ENCODE measurements at places on chromosomes 6 and 20.

DNA sequence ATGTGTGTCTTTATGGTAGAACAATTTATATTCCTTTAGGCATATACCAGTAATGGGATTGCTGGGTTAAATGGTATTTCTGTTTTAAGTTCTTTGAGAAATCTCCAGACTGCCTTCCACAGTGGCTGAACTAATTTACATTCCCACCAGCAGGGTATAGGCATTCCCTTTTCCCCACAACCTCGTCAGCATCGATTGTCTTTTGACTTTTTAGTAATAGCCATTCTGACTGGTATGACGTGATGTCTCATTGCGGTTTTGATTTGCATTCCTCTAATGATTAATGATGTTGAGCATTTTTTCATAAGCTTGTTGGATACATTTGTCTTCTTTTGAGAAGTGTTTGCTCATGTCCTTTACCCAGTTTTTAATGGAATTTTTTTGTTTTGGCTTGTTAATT is 5.3 kb upstream of the TASP1 start:
- DNase-seq, result no peak

- no peak for DNase-seq
Observed at GRCh38 chr6:105272786-105273185, 93.0 kb upstream of the POPDC3 start.

DNA sequence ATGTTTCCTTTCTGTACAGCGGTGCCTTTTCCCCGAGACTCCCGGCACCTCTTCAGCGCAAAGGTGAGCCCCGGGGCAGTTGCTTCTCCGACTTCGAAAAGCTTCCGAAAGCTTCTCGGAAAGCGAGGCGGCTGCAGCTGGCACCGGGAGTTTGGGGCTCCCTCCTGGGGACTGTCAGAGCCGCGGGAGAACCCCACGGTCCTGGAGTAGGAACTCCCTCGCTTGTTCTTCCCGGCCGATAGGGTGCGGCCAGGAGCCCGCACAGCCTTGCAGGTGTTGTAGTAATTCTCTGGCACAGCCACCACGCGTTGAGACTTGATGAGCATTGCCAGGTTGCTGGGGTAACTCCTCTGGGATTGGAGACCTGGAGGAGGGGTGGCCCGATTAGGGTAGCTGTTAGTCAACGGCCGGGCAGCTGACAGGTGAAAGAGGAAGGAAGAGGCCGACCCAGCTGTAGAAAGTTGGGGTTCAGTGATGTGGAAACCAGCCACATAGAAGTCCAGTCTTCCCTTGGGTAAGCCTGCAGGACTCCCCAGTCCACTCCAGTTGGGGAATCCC is 721 bp downstream of the KDM1B start:
- peak; percentile 39 for DNase-seq

GRCh38 chr6:131053546-131054240 is 9.4 kb downstream of the EPB41L2 start:
- DNase-seq, result no peak

- no peak for DNase-seq
Observed at GRCh38 chr20:20373091-20373571, 5.2 kb downstream of the INSM1 start.

GRCh38 chr6:18427296-18427695 is 40.1 kb downstream of the RNF144B start:
- DNase-seq, result no peak

GRCh38 chr20:17859002-17859615 is 109.5 kb downstream of the SNX5 start:
- no peak for DNase-seq

- no peak for DNase-seq
Observed at GRCh38 chr20:32727683-32728082, 15.6 kb downstream of the COMMD7 start.

- DNase-seq, result no peak
Observed at GRCh38 chr6:90544741-90545140, 42.1 kb downstream of the MAP3K7 start.

DNA sequence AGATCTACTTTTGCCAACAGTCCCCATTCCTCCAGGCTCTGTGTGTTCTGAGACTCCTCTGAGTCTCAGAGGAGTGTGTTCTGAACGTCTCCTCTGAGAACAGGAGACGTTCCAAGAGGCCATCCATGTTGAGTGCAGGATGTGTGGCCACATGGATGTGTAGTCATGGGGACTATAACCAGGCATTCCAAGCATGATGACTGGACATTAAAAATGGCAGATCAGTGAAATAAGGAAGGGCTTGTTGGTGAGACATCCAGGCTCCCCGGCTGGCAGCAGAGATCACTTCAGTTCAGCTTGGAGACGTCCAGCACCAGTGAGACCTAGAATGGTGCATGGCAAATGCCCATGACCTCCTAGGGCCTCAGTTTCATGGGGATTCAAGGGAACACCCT is 34.3 kb upstream of the POU5F1 start:
- no peak for DNase-seq

DNA sequence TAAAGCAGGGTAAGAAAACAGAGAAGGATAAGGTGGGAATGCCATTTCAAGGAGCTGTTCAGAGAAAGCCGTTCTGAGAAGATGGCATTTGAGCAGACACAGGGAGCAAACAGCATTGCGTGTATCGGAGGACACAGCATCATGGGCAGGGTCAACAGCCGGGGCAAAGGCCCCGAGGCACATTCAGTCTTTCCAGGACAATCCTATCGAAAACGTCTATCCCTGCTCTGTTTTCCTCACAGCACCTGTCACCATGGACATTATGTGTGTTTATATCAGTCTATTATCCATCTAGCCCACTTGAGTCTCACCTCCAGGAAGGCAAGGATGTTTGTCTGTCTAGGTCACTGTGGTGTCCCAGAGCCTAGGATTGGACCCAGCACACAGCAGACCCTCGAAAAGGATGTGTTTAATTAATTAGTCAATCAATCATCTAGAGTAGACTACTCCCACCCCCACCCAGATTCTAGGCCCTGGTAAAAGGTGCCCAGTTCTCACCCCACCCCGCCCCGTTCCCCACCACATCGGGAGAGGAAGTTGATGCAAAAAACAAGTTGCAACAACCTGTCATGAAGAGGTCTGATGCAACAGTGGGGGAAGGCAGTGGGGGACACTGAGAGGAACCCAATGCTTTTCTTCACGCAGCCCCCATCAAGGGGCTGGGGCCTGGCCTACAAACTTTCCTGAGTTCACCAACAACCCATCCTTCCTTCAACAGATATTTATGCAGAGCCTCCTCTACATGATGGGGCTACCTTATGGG is 66.6 kb downstream of the PREX1 start:
- peak; percentile 54 for DNase-seq

DNA sequence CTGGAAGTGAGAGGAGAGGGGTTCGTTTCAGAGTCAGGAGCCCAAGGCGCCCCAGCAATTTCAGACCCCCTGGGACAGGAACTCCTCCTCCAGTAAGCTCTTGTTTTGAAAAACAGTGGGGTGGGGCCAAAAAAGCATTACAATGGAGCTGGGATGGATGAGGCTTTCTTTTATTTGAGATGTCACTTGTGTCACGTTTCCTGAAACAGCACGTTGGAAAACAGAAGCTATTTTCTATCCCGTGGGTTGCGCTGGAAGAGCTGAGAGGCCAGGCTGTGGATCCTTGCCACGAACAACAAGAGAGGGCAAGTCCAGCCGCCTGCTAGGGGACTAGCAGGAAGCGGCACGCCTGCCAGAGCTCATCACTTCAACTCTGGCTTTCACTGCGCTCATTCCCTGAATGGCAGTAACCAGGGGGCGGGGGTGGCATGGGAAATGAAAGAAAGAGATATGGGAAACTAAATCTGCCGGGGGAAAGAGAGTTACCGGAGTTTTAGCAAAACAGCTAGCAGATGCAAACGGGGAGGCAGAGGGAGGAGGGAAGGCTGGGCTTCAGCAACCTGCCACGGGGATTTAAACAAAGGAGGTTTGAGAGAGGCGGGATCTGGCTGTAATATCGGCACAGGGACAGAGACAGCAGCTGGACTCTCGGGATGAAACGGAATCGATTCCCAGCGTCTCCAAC is 34.6 kb downstream of the GCNT2 start:
- DNase-seq, result no peak

DNA sequence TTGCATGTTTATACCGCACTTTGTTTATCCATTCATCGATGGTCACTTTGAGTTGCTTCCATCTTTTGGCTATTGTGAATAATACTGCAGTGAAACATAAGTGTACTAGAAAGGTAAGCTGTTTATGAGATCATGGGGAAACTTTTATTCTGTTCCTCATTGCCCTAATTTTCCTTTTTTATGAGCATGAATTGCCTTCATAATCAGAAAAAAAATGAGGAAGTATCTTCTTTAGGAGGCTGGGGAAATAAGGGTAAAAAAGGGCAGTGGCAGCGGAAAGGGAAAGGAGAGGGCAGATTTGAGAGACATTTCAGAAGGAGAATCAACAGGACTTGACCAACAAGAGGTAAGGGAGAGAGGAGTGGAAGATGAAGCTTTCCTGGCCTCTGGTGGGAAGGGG is 14.3 kb upstream of the SERINC3 start:
- no peak for DNase-seq
